ENCODE measurements at places on chromosomes 6 and 20.

DNA sequence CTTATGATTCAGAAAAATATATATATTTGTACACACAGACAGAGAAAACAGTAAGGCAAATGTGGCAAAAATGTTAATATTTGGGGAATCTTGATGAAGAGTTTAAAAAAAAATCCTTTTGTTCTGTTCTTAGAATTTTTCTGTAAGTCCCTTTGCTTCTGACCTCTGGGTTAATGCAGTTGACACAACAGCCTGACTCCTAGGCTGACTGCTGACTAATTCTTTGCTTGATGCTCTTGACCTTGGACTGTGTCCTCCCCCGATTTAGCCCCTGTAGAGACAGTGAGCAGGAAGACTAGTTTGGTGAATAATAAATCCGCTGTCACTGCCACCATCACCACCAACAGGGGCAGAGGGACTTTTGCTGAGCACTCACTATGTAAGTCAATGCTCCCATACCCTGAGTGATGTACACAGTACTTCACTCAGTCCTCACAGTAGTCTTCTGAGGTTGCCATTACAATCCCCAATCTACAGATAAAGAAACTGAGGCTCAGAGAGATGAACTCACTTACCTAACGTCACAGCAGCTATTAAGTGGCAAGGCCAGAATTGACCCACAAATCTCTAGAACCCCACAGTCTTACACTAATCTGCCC is 71.7 kb downstream of the SNX5 start:
- H3K27ac ChIP-seq: no peak overlapping the region
- no peak overlapping the region for H3K4me3 ChIP-seq

DNA sequence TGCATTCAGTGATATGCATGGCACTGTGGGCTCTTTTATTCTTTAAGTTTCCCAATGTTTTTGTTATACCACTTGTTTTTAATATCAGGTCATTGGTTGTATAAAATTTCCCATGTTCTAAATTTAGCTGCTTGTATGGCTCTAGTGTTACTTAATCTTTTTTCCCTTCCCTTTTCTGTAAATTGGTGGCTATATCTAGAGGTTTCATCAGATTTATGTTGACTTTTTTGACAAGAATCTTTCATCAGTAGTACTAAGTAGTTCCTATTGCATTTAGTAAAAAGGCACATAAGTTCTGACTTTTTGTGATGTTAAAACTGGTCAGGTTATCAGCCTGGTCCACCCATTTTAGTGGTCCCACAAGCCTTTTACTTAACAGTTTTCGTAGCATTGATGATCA is 51.1 kb downstream of the MMS22L start:
- H3K4me1 ChIP-seq: no peaks in the 10 kb centered on the region
- peaks cover 23% of the 10 kb centered on the region for H3K36me3 ChIP-seq
- no peak overlapping the region for H3K4me3 ChIP-seq
- DNase-seq: no peak
- no peaks in the 10 kb centered on the region for H3K27me3 ChIP-seq
- no peak overlapping the region for H3K27ac ChIP-seq

DNA sequence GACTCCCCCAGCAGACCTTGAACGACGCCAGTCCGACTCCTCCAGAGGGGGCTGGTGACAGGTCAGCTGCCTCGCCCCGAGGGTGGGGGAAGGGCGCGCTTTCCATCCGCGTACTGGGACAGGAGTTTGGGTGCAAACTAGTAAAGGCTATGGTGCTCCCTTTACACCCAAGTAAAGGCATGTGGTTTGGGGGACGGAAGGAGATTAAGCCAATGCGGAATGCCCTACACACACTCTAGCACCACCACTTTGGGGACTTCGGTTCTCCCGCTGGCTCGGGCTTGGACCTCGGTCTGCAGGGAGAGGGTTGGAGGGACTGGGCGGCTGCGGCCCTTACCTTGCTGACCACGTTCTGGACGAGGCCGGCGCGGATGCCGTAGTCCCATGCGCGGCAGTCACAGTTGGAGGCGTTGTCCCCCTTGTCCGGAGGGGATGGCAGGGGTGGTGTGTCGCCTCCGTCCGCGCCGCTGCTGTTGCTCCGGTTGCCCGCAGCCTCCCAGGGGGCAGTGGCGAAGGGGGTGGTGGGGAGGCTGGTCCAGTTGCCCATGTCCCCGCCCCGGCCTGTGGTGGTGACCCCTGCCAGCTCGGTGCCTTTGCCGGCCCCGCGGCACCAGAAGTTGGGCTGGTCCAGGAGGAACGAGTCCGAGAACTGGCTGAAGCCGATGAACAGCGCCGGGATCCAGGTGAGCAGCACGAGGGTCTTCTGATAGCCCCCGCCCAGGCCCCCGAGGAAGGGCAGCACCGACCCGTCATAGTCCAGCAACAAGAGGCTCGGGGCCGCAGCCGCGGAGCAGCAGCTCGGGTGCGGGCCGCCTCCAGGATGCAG is 1.1 kb downstream of the SLC22A23 start:
- H3K27me3 ChIP-seq: peaks cover 6% of the 10 kb centered on the region
- H3K4me3 ChIP-seq: no peak overlapping the region
- no peaks in the 10 kb centered on the region for H3K36me3 ChIP-seq
- no peak overlapping the region for H3K27ac ChIP-seq
- no peak for DNase-seq
- peaks cover 11% of the 10 kb centered on the region for H3K4me1 ChIP-seq

DNA sequence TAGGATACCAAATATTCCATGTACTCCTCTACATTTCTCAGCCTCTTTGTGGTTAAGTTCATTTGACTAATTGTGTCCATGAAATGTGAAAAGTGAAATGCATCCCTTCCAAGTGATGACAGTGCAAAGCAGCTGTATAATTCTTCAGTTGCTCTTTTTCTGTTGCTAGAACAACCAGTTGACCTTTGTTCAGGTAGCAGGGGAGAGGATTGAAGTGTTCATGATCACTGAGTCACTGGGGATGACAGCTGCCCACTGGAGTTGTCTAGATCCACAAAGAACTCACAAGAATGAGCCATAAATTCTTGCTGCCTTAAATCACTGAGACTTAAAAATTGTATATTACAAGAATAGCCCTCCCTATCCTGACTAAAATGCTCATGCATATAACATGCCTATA is 254.6 kb downstream of the EPHA7 start:
- no peak for DNase-seq
- no peaks in the 10 kb centered on the region for H3K27me3 ChIP-seq
- H3K27ac ChIP-seq: no peak overlapping the region
- H3K4me1 ChIP-seq: no peaks in the 10 kb centered on the region
- no peaks in the 10 kb centered on the region for H3K36me3 ChIP-seq

GRCh38 chr6:147108259-147108910 is 95.8 kb upstream of the STXBP5 start:
- no peaks in the 10 kb centered on the region for H3K36me3 ChIP-seq
- DNase-seq: no peak
- no peak overlapping the region for H3K4me3 ChIP-seq
- no peaks in the 10 kb centered on the region for H3K27me3 ChIP-seq
- no peak overlapping the region for H3K27ac ChIP-seq

DNA sequence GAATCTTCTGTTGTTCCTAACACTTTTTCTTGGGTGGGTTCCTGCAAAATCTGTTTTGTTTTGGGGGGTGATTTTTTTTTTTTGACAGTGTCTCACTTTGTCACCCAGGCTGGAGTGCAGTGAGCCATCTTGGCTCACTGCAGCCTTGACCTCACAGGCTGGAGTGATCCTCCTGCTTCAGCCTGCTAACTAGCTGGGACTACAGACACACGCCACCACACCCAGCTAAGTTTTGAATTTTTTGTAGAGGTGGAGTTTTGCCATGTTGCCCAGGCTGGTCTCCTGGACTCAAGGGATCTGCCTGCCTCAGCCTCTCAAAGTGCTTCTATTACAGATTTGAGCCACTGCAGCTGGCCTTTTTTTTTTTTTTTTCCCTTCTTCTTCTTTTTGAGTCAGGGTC is 60.5 kb upstream of the SNAP91 start:
- H3K27ac ChIP-seq: no peak overlapping the region
- no peak overlapping the region for H3K4me3 ChIP-seq
- H3K36me3 ChIP-seq: no peaks in the 10 kb centered on the region
- H3K27me3 ChIP-seq: peaks cover 6% of the 10 kb centered on the region

GRCh38 chr6:62707156-62707555 is 421.1 kb upstream of the KHDRBS2 start:
- H3K27ac ChIP-seq: no peak overlapping the region
- H3K36me3 ChIP-seq: no peaks in the 10 kb centered on the region
- H3K4me1 ChIP-seq: no peaks in the 10 kb centered on the region
- no peaks in the 10 kb centered on the region for H3K27me3 ChIP-seq

DNA sequence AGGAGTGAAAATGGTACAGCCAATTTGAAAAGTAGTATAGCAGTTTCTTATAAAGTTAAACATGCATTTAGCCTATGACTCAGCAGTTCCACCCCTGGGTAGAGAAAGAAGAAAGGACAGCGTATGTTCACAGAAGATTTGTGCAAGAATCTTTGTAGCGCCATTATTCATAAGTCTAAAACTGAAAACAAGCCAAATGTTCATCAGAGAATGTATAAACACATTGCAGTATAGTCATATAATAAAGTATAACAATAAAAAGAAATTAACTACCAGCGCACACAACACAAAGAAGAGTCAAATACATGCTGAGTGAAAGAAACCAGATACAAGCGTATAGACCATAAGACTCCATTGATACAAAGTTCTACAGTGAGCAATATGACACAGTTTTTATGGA is 294.0 kb downstream of the SAMD5 start:
- H3K36me3 ChIP-seq: no peaks in the 10 kb centered on the region
- peaks cover 5% of the 10 kb centered on the region for H3K4me1 ChIP-seq
- H3K27me3 ChIP-seq: no peaks in the 10 kb centered on the region
- H3K4me3 ChIP-seq: no peak overlapping the region

DNA sequence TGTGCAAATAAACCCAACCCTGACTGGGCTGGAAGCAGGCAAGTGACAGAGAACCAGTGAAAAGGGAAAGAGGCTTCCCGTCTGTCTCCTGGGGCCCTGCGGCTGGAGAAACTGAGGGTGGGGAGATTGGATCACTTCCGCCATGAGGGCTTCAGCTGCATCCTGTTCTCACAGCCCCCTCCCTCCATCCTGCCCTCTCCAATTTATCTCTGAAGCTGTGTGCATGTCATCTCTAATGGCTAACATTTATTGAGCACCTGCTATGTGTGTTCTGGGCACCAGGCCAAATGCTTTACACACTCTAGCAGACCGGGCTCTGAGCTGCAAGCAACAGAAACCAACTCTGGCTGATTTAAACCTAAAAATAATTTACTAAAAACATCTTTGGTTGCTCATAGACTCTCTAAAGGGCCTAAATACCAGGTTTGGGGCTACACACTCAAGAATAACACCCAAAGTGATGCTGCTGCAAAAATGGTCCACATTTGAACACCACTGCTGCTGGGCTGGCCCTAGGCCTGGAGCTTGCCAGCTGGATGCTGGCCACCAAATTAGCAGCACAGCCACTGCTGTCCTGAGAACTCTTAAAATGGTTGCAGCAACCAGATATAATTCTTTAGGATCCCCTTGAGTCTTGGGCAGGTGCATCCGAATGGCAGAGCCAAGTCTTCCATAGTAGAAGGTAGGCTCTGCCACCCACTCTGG is 123.6 kb upstream of the LRFN2 start:
- H3K4me1 ChIP-seq: peaks cover 8% of the 10 kb centered on the region
- no peak overlapping the region for H3K27ac ChIP-seq
- no peak overlapping the region for H3K4me3 ChIP-seq

DNA sequence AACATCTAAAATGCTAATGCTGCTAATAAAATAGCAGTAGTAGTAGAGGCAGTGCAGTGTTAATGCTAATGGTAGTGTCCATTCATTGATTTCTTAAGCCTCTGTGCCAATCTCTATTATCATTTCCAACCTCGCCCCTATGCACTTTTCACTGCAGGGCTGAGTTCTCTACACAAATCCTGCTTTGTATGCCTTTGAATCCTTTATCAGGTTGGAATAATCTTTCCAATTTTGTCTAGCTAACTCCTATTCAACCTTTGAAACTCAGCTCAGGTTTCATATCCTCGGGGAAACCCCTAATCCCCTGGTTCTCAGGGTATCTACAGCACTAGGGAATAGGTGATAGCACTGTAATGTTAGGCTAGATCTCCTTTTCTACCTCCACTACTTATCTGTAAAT is 284.0 kb upstream of the RUNX2 start:
- peaks cover 4% of the 10 kb centered on the region for H3K4me1 ChIP-seq
- no peak for DNase-seq
- H3K27ac ChIP-seq: no peak overlapping the region
- H3K27me3 ChIP-seq: no peaks in the 10 kb centered on the region
- no peak overlapping the region for H3K4me3 ChIP-seq

DNA sequence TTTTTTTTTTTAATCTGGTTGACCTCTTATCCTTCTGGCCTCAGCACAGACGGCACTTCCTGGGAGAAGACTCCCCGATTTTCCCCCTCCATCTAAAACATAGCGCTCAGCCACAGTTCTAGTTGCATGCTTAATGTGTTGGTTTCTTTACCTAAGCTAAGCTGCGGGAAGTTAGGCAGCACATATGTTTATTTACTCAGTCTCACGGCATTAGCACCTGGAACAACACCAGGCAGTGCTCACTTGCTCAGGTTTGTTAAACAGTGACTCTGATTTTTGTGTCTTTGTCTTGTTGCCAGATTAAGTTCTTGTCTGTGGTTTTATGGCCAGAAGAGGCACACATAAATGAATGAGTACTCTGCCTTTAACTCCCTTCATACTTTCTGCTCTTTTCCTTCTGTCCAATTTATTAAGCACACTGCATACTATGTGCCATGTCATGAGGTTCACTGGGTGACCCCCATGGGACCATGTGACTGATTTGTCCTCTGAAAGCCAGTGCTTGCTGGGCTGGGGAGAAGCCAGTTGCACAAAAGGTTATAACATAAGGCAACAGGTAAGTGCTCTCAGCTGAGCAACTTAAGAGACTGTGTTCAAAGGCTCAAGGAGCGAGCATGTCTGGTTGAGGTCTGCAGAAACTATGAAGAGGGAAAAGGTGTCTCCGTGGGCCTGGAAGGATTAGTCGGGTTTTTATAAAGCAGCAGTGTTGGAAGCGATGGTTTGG is 93.6 kb downstream of the RPP40 start:
- no peak overlapping the region for H3K4me3 ChIP-seq
- no peaks in the 10 kb centered on the region for H3K27me3 ChIP-seq
- no peak overlapping the region for H3K27ac ChIP-seq
- peaks cover 38% of the 10 kb centered on the region for H3K4me1 ChIP-seq
- peaks cover 20% of the 10 kb centered on the region for H3K36me3 ChIP-seq

Measured in mesothelial cell of epicardium (in vitro differentiated cells).